ENCODE measurements at places on chromosomes 11 and 22.
A peak's percentile ranks its signal among the peaks of the same experiment; 100 is the strongest.

- DNase-seq, result no peak
These were observed 74.8 kb downstream of the ETS1 start for GRCh38 chr11:128512474-128512996.

GRCh38 chr22:38074181-38075104 lies 9.5 kb downstream of the SLC16A8 start:
- no peak for DNase-seq

- no peak for DNase-seq
These were observed 27.2 kb upstream of the RASL10A start for GRCh38 chr22:29342577-29343312.

DNA sequence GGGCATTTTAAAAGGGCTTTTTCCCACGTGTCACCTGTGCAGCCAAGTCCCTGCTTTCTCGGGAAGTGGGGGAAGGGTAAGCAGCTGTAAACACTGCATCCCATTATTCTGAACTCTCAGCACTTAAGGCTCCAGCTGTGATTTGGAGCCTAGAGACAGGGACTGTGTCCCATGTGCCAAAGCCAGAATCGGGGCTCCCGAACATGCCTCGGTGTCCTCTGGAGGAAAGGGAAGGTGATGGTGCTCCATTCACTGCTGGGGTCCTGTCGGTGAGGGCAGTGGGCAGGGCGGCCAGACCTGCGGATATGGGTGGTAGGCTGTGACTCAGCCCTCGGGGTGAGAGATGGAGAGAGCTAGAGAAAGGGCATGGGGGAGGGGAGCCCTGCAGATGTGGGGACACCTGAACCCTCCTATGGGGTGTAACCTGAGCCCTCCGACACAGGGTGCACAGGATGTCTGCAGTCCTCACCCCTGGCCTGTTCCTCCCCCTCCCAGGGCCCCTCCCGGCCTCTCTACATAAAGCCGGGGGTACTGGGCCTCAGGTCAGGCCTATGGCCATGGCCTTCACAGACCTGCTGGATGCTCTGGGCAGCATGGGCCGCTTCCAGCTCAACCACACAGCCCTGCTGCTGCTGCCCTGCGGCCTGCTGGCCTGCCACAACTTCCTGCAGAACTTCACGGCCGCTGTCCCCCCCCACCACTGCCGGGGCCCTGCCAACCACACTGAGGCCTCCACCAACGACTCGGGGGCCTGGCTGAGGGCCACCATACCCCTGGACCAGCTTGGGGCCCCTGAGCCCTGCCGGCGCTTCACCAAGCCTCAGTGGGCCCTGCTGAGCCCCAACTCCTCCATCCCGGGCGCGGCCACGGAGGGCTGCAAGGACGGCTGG lies 31.8 kb downstream of the CAPN1 start:
- DNase-seq, result no peak

GRCh38 chr11:69462106-69462951 lies 19.1 kb upstream of the LINC01488 start:
- DNase-seq, result no peak

- no peak for DNase-seq
These were observed 49.7 kb downstream of the TBC1D22A start for GRCh38 chr22:46812034-46812605.

DNA sequence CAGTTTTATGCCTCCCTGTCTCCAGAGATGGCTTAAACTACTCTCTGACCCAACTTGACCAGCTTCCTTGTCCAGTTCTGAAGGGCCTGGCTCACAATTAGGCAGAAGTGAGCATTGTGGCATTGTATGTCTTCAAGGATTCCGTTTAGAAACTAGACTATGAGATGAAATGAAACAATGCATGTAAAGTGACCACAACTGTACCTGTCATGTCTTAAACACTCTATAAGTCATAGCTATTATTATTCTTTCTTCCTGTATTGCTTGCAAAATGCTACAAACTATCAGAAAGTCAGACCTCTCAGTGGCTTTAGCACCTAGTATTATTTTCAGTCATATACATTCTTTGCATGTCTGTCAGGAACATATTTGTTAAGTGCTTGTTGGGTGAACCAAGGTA lies 127.9 kb upstream of the MTMR2 start:
- DNase-seq, result no peak

- DNase-seq, result no peak
These were observed 490.4 kb downstream of the MN1 start for GRCh38 chr22:27310966-27311697.

DNA sequence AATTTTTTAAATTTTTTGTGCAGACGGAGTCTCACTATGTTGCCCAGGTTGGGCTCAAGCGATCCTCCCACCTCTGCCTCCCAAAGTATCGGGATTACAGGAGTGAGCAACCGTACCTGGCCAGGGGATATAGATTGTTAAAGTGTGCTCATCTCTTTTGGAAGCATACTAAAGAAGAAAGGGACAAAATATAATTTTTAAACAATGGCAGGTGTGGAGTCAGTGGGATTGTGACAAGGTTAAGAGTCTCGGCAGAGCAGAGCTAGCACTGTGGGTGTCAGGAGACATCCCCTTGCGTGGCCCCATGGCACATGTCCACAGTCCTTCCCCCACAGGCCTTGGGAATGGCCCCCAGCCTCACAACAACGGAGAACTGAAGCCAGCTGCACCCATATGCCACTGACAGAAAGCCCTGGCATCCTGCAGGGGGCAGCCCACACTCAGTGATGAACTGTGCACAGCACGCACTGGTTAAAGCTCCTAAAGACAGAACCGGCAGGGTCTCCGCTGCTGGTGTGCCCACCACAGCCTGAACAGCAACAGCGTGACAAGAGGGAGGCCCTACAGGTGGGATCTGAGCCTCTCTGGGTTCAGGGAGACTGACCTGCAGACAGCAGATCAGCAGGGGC lies 29.9 kb downstream of the SERPIND1 start:
- peak; percentile 55 for DNase-seq

GRCh38 chr11:94144216-94144615 lies 15.6 kb downstream of the PANX1 start:
- DNase-seq, result no peak

DNA sequence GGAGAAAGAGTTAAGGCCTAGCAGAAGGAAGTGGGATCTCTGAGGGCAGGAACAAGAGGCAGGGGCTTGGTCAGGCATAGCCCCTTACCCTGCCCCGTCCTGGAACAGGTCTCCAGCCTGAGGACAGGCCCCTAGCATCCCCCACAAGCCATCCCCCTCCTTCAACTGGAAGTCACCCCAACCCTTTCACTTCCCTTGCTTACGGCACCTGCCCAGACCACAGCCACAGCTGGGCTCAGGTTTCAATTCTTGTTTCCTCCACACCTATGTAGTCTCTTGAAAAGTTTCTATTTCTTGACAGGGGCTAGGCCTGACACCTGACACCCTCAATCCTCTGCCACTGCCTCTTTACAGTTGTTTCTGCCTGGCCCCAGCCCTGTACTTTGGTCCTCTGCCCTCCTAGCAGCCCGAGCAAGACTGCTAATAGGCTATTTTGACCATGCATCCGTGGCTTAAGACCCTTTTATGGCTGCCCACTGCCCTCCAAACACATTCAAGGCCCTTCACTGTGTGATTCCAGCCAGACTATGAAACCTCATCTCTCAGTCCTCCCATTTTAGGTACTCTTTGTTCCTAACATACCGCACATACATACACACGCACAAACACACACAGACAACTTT lies 10.9 kb upstream of the FCHSD2 start:
- DNase-seq, result no peak

DNA sequence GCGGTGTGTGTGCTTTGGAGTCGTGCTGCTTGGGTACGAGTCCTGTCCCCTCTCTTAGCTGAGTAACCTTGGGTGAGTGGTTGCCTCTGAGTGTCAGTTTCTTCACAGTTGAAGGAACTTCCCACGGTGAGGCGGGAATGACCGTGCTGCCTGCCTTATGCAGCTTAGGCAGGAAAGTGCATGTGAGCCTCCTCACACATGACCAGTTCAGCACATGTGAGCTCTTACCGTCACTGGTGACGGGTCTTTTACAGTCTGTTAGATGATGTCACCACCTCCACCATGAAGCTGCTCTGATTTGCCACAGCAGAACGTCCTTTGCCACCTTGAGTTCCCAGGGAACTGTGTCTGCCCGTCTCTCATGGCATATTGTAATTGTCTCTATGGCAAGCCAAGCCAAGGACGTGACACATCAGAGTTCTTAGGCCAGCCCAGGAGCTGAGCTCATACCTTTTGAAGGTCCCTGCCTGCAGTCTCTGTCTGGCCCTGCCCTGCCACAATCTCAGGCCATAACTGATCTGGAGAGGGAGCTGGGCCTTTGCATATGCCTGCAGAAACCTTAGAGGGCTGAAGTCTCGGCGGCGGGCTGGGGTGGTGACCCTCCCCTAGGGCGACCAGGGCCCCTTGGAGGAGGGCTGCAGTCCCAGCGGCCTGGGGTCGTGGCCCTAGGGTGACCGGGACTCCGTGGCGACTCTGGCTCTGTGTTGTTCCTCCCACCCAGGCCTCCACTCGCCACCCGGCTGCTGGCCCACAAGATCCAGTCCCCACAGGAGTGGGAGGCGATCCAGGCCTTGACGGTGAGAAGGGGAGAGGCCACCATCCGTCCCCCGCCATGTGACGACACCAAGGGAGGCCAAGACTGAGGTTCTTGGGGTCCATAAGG lies 7.8 kb downstream of the GGA1 start:
- no peak for DNase-seq

DNA sequence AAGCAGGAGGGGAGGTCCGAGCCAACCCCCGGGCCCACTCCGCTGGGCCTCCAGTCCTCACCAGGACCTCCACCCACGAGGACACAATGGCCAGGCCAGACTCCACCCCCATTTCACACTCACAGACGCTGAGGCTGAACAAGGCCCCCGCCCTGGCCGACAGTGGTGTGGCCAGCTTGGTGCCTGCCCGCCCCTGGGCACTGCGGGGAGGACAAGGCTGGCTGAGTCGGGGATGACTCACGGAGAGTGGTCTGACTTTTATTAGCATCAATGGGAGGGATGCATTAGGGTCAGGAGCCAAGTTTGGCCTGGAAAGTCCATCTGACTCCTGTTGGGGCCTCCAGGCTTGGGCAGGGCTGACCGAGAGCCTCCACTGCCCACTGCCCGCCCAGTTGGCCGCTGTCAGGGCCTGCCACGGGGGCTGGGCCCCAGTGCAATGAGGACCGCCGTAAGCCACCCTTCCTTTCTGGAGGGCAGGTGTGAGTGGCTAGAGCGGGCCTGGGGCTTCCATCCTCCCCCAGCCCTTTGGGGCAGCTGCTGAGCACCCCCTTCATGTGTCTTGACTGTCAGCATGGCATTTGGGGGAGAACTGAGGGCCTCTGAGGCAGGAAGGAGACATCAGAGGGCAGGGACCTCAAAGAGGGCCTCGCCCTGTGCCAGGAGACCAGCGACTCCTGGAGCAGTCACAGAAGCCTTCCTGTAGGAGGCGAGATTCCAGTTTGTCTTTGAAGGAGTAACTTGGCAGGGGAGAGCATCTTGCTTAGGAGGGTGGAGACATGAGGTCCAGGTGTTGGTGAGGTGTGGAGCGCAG lies 10.6 kb downstream of the TSPAN32 start:
- DNase-seq, result no peak

DNA sequence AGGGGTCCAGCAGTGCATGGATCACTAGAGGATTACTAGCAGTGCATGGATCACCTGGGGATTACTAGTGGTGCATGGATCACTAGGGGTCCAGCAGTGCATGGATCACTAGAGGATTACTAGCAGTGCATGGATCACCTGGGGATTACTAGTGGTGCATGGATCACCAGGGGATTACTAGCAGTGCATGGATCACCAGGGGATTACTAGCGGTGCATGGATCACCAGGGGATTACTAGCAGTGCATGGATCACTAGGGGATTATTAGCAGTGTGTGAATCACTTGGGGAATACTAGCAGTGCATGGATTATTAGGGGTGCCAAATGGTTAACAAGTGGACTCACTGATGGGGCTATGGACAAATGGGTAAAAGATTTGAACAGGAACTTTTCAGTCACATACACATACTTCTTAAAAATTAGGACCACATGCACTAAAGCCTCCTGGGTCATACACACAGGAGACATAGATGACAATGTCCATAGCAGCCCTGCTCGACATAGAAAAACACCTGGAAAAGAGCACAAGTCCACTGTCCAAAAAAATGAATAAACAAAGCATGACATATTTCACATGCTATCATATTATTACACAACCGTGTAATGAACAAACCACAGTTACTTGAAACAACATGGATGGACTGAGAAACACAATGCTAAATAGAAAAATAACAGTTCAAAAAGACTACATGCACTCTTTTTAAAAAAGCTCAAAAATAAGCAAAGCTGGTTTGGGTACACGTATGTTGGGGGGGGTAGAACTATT lies 109.8 kb downstream of the CD44 start:
- DNase-seq, result no peak

GRCh38 chr22:36350751-36351594 lies 36.8 kb downstream of the MYH9 start:
- peak; percentile 67 for DNase-seq

DNA sequence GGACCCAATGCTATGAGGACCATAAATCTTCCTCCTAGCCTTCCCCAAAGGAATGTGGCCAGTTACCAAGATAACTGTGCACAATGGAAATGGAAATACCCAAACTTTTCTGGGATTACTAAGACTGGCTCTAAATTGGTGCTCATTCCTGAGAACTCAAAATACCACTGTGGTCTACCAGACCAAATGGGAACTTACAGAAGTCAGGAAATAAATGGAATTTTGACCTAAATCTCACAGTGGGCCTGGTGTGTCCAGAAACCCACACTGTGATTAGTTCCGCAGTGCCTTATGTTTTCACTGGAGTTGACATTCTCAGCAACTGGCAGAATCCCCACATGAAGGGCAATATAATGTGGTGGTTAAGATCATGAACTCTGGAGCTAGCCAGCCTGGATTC lies 99.4 kb upstream of the ZC3H12C start:
- DNase-seq, result no peak

DNA sequence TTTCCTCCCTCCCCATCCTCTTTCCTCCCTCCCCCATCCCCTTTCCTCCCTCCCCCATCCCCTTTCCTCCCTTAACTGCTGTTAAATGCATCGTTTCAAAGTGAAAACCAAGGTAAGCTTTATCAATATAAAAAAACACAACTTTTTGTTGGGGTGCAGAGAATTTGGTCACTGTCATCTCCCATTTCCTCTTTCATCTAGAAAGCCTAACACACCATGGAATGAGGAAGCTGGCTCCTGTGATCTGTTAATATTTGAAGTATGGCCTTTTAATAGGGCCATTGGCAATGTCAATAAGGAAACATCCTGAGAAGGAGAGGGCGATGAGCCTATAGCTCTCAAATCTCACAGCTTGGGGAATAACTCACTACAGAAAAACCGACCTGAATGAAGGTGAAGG lies 7.0 kb downstream of the EXPH5 start:
- DNase-seq, result no peak

DNA sequence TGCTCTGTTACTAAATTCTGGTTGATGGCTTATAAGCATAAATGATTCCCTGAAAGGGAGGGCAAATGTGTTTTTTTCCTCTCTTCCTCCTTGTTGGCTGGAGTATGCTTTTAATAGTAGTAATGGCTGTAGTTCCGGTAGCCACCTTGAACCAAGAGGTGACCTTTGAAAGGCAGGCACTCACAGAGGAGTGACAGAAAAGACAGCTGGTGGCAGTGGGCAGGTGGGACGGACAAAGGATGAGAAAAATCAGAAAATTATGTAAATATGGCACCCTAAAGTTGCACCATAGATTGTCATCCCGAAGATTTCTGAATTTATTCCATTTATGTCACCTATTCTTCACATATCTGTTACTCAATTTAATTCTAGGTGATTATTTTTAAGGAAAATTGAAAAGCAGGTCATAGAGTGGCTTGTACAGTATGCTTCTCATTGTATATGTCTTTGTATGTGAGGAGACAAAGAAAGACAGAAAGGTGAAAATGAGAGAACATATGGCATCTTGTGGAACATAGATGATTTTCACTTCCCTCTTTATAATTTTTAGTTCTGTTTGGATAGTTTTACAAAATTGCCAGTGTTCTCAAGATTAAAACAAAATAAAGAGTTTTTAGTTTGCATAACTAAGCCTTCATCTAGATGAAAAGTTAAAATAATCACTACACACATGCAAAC lies 17.0 kb downstream of the CASP12 start:
- DNase-seq, result no peak

All from HuH-7 (cell line).